Suprapubic skin (tissue), 4 donors: ENCODE measurements at places on chromosomes 12 and 14.
A peak's percentile ranks its signal among the peaks of the same experiment; 100 is the strongest.

GRCh38 chr12:121532503-121533393 is 48.1 kb downstream of the KDM2B start:
- DNase-seq = no peak

DNA sequence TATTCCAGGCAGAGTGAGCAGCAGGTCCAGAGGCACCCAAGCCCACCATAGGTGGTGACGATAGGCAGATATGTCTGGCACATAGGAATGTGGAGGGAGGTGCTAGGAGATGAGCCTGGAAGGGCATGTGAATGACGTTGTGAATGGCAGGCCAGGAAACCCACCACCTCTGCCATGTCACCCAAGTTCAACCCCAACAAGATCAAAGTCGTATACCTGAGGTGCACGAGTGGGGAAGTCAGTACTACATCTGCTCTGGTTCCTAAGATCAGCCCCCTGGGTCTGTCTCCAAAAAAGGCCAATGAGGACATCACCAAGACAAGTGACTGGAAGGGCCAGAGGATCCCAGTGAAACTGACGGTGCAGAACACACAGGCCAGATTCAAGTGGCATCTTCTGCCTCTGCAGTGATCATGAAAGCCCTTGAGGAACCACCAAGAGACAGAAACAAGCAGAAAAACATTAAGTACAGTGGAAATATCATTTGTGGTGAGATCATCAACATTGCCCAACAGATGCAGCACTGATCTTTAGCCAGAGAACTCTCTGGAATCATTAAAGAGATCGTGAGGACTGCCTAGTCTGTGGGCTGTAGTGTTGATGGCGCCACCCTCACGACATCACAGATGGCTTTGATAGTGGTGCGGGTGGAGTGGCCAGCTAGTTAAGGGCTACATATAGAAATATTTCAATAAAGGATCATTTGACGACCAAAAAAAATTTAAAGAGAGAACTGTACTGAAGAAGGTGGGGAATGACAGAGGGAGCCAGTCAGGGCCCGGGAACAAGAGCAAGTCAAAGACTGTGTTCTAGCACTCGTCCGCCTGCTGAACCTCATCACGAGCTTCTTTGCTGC is 99.7 kb downstream of the ZFP36L1 start:
- peak; percentile 78 for DNase-seq

- DNase-seq = peak; percentile 50
These were observed 4.9 kb upstream of the KIF26A start for GRCh38 chr14:104133496-104133895.

GRCh38 chr12:81141217-81141616 is 63.3 kb downstream of the ACSS3 start:
- DNase-seq = no peak

- no peak for DNase-seq
These were observed 607.8 kb downstream of the SNAPC1 start for GRCh38 chr14:62369919-62370560.

DNA sequence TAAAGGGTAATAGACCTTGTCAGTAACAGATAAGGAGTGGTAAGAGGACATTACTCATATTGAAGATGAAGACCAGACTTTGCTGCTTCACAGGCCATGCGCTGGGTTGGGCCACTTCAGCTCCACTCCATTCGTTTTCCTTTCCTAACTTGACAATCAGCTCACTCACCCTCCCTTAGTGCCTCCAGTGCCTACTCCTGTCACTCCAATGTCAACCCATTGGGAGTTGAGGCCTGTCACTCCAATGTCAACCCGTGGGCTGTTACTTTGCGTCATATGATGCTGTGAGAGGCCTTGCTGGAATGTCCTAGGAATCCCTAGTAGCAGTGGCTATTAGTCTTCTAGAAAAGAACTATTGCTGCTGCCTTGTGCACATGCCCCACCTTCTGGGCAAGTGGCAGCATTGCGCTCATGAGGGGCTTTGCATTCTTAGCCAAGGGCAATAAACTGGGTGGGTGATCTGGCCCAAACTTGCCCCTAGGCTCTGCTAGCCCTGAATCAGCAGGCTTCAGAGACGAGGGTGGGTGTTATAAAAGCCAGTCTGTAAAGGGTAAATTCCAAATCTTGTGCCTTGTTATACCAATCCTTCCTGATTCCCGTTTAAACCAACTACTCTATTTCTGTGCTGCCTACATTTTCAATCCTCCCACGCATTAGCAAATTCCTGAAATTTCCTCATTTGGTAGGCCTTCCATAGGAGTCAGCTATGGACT is 36.1 kb downstream of the BAZ2A start:
- DNase-seq = no peak

GRCh38 chr14:100536721-100537445 is 50.3 kb downstream of the BEGAIN start:
- DNase-seq = peak; percentile 53

- no peak for DNase-seq
These were observed 667.2 kb downstream of the GALC start for GRCh38 chr14:87325741-87326140.

GRCh38 chr12:1422604-1423315 is 171.6 kb downstream of the FBXL14 start:
- no peak for DNase-seq

DNA sequence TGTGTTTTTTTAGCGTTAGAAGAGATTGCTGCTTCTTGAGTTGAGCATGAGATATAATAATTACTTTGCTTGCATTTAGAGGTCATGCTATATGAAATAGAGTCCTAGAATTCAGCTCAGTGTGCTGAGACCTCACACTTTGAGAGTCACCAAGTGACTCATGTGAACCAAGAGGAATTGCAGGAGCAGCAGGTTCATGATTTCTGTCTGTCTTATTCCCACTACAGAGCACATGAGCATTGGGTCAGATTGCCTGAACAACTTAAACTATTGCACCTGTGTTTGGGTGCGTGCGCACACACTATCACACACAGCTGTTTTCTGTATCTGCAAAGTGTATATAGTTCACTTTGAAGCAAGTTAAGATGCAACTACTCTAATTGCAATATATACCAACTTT is 109.3 kb downstream of the FGD4 start:
- no peak for DNase-seq

GRCh38 chr14:95765051-95765450 is 51.1 kb upstream of the TCL1A start:
- no peak for DNase-seq

GRCh38 chr12:93749515-93749914 is 72.3 kb downstream of the CRADD start:
- no peak for DNase-seq

GRCh38 chr12:63220921-63221320 is 69.9 kb upstream of the AVPR1A start:
- no peak for DNase-seq

- no peak for DNase-seq
These were observed 138.4 kb downstream of the GLT1D1 start for GRCh38 chr12:128991716-128992115.

GRCh38 chr14:96806836-96807235 is 9.7 kb downstream of the VRK1 start:
- DNase-seq = no peak

- no peak for DNase-seq
These were observed 212.6 kb upstream of the SLC16A7 start for GRCh38 chr12:59383079-59383822.

GRCh38 chr12:28209782-28210181 is 19.5 kb downstream of the CCDC91 start:
- no peak for DNase-seq

- DNase-seq = no peak
These were observed 35.2 kb upstream of the MEG3 start for GRCh38 chr14:100790502-100791347.

DNA sequence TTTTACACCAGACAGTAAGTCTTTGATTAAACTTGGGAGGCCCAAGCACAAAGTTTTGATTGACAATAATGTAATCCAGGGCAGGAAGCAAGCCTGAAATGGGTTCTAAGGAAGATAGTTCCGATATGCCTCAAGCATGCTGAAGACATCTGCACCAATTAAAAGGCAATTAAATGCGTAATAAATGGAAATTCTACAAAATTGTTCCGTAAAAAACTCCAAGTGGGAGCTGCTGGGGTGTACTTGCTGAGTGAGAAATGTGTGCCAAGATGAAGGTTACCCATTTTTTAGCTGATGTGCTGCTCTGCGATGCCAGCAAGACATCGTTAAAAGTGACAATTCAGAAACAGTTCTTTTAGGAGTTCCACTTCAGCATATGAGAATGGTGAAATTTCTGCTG is 146.3 kb upstream of the GZMB start:
- no peak for DNase-seq

- no peak for DNase-seq
These were observed 37.8 kb downstream of the PROX2 start for GRCh38 chr14:74838166-74838565.

DNA sequence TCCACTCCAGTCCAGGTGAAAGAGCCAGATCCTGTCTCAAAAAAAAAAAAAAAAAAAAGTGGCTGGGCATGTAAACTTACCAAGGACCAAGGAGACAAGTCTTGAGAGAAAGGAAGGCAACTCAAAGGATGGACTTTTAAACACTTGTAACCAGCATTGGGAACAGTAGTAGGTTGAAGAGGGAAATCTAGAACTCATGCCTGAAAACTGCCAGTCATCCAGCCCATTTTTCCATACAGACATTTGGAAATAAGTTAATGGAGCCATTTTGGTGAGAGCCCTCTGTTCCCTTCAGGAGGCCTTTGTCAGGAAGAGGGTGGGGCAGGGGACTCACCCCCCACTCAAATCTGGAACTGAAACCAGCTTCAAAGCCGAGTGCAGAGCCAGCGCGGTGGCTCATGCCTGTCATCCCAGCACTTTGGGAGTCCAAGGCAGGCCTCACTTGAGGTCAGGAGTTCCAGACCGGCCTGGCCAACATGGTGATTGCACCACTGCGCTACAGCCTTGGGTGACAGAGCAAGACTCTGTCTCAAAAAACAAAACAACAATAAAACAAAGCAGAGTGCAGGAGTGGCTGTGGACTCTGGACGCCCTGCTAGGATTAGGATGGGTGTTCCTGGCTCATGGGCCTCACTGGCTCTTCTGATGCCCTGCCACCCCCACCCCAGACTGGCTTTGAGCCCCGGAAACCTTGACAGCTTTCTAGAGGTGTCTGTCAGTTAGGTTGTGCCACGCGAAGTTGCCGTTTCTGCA is 1.6 kb upstream of the MLXIP start:
- no peak for DNase-seq

DNA sequence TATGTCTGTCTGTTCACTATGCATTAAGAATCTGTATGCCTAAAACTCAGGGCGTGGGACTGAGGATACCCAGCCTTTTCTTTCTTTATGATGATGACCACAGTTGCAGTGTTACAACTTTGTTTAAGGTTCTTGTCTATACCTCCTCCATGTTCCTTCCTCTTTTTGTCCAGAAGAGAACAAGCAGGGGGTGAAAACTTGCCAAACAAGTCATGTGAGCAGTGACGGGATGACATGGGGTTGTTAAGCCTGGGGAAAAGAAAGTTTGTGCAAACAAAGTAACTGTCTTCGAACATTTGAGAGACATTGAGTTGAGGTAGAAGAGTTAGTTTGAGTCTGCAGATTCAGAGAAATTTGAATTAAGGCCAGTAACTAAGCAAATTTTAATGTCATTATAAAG is 505.5 kb downstream of the NPAS3 start:
- DNase-seq = no peak

DNA sequence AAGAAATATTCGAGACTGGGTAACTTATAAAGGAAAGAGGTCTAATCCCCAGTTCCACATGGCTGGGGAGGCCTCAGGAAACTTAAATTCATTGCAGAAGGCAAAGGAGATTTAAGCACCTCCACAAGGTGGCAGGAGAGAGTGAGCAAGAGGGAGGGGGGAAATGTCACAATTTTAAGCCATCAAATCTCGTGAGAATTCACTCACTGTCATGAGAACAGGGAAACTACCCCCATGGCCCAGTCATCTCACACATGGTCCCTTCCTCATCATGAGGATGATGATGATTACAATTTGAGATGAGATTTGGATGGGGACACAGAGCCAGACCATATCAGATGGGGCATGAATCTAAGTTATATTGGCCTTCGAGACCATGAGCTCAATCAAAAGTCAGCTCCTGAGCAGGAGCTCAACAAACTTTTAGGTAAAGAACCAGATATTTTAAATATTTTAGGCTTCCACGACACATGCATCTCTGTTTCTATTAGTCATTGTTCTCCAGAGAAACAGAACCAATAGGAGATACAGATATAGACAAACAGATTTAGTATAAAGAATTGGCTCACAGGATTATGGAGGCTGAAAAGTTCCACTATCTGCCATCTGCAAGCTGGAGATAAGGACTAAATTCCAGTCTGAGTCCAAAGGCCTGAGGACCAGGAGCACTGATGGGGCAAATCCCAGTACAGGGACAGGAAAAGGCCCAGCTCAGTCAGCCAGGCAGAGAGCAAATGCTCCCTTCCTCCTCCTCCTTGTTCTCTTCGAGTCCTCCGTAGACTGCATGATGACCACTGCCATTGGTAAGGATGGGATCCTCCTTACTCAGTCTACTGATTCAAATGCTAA is 24.9 kb downstream of the DGLUCY start:
- DNase-seq = no peak

DNA sequence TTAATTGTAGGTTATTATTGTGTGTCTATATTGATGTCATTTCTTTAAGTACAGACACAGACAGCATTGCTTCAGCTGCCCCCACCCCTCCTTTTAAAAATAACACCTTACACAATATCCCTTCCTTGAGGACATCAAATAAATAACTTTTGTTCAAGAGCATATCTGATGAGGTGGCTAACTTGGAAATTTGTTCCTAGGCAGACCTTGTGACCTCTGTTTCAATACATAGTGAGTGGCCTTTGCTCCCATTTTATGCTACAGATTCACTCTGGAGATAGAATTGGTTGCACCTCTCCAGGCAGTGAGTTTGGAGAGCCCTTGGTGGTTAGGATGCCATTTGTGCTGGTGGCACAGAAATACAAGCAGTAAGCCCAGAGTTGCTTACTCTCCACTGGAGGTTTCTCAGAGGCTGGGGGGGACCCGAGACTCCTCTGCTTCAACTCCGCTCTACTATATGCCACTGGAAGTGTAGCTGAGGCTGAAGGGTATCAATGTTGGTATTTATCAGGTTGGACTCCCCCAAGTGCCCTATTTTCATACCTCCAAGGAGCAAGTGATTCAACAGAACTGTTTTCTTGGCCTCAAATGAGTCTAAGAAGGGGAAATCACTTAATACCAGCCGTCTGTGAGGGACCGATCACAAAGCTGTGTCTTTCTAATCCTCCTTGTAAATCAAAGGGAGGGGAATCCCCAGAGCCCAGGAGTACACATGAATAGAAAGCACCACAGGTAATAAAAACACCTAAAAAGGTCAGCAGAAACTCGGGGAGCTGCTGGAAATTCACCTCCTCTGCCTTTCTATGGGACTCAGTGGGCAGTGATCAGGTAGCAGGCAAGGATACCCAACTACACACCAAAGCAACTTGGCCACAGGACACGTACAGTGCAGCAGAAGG is 463.1 kb downstream of the RAD51B start:
- DNase-seq = no peak

DNA sequence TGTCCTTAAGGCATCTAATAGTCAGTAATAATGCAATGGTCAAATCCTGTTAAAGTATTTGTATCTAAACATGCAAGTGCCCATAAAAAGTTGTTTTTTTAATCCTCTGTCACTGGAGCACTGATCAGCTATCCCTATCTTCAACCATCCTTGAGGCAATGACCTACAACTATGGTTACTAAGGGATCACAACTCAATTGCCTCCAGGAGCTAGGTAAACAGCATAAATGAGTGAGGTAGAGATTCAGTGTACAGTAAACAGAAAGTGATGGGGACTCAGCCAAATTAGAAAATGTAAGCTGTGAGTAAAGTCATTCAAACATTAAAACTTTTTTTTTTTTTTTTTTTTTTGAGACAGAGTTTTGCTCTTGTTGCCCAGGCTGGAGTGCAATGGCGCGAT is 18.6 kb downstream of the SPPL3 start:
- no peak for DNase-seq

- DNase-seq = no peak
These were observed 151.1 kb downstream of the DACT1 start for GRCh38 chr14:58788655-58789503.

GRCh38 chr12:2925322-2925995 is 33.7 kb upstream of the TEAD4 start:
- no peak for DNase-seq
